Activated B cell treated with CpG ODN at 0.5 μM for 24 hours (primary cell): ENCODE measurements at places on chromosomes 2 and 18.

- no peak for DNase-seq
These were observed 8.3 kb upstream of the DNAH7 start for GRCh38 chr2:196076778-196077568.

GRCh38 chr18:6796511-6796910 is 67.0 kb downstream of the ARHGAP28 start:
- DNase-seq: no peak

DNA sequence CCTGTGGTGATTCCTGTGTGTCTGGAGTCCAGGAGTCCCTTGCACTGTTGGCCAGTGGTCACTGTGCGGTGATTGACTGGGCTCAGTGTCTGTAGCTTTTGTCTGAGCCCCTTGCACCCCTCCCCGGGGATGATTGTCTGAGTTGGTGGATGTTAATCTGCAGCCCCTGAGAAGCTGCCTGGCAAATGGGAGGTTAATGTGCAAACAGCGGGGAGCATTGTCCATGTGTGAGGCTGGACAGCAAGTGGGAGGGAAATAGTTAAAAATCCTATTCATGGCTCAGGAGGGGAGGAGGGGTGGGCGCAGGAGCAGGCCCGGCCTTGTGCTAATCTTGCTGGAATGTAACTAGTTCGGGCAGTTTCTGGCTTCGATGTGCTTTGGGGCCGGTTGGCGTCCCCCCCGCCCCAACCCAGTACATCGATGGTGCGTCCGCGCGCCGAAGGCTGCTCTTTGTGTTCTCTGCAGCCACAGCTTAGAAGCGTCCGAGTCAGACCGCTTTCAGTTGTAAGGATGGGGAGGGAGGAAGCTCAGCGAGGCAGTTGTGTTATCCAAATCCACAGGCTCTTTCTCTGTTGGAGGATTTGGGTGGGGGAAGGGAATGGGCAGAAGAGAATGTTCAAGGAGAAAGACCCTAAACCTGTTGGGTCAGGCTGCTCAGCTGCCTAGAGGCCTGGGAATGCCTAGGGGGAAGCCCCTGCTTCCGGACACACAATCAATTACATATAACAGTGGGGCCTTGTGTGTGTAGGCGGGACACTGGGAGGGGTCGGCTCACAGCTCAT is 71.8 kb downstream of the TGOLN2 start:
- DNase-seq: no peak

DNA sequence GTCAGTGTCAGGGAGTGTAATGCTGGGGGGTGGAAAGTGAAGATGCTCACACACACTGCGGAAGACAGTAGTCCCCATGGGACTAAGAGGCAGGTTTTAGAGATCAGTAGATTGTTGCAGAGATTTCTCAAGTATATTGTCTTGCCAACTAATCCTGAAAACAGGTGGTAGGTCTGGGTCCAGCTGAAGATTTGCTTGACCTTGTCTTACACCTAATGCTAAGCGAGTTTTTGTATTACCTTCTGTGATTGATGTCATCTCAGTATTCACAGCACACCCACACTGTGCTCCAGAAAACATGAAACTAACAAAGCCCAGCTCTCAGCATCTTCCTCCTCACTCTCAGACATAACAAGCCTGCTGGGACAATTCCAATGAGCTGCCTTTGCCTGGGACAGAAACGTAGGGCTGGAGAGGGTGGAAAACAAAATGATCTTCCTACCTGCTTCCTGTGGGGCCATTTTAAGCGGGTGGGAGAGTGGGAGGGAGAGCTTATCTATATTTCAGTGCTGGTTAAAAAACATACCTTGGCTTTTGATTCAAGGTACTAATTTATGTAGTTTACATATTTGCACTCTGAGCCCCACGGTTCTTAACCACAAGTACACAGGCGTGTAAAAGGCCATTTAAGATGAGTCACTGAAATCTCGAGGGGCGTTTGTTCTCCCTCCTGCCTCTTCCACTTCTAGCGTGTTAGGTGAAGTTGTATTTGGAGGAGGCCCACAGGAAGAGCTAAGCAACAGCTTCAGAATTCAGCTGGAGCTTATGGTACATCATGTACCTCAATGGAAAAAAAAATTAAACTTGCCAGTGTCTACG is 23.1 kb upstream of the RBMS1 start:
- DNase-seq: no peak

DNA sequence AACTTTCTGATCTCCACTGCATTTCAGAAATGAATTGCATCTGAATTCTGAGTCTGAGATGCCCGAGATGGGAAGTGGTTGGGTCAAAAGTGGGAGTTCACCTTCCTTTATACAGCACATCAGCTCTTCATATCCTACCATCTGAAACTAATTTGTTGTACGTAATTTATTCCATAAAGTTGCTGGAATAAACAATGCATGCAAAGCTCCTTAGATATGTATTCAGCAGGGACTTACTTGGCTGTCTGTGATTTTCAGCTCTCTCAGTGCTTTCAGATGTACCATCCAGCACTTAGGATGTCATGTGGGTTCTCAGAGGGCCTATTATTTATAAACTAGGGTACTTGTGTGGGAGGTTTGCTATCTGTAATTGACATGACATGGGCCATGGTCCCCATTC is 46.9 kb upstream of the EFEMP1 start:
- no peak for DNase-seq

DNA sequence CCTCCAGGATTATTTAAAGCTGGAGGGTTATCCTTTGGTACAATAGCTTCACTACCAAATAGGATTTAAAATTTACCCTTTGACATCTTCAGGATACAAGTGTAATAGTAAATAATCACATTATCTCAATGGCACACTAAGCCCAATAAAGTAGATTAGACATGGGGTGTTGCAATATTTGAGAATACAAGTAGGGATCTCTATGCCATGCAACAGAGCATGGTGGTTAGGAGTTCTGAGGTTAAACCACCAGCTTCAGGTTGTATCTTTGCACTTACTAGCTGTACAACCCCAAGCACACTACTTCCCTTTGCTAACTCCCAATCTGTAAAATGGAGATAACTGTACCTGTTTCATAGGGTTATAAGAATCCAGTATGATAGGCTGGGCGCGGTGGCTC is 6.2 kb downstream of the MBD2 start:
- DNase-seq: no peak

DNA sequence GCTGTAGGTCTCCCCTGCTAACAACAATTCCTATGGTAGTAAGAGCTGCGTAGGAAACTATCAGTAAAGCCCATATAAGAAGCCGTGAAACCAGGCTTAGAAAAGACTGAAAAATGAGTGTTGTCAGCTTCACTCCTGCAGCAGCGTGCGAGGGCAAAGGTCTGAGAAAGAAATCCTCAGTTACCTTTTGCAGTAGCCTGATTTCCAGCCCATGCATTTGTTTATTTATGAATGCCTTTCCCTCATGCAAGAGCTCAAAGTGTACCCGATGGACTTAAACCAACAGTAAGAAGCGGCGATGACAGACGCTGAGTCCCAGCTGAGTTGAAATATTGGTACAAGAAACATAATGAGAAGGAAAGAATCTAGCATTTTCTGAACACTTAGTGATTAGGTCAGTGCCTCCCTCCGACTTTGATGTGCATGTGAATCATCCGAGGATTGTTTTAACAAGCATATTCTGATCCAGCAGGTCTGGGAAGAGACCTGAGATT is 15.0 kb upstream of the POLI start:
- no peak for DNase-seq

GRCh38 chr2:48548840-48549239 is 18.9 kb downstream of the STON1 start:
- DNase-seq: no peak

GRCh38 chr18:66694852-66695251 is 91.0 kb upstream of the CDH19 start:
- DNase-seq: no peak

DNA sequence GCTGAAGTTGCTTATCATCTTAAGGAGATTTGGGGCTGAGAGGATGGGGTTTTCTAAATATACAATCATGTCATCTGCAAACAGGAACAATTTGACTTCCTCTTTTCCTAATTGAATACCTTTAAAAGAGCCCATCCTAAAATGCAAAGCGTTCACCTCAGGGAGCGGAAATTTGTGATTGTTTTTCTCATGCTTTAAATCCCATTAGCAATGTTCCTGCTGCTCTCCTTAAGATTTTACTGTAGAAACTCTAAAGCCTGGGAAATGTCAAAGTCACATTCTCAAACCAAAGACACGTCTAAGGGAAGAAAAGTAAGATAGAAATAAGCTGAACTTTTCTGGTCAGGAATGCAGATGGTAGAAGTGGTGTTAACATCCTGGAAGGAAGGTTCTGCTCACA is 285.8 kb upstream of the MAP2 start:
- no peak for DNase-seq

- no peak for DNase-seq
These were observed 307.1 kb downstream of the OSR1 start for GRCh38 chr2:19051203-19051831.

DNA sequence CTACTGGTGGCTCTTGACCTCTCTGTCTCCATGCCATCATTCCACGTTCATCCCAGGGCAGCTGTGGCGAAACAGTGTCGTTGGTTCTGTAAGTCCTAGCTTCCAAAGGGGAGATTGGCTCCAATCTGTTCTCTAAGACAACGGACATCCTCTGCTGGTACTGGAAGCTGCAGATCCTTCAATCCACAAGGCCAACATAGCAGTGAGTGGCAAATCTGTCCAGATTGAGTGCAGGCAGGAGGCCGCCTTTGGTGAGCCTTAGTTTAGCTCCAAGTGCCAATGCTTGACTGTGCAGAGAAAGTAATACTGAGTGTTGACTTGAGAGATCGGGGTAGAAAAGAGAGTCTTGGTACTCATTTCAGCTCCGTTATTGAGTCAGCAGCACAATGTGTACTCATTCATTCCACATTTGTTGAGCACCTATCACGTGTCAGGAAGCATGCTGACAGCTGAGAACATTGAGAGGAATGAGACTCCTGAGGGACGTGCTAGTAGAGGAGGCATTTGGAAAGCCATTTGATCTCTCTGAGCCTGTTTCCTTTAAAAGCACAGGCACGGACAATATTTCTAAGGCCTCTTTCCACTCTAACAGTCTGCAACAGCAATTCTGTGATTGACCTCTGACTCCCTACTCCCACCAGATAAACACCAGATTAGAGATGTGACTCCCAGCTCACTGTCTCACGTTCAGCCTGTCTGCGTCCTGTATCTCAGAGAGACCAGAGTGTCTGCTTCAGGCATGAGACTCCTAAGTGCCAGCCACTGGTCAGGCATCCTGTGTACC is 306.0 kb downstream of the CLIP4 start:
- DNase-seq: no peak

DNA sequence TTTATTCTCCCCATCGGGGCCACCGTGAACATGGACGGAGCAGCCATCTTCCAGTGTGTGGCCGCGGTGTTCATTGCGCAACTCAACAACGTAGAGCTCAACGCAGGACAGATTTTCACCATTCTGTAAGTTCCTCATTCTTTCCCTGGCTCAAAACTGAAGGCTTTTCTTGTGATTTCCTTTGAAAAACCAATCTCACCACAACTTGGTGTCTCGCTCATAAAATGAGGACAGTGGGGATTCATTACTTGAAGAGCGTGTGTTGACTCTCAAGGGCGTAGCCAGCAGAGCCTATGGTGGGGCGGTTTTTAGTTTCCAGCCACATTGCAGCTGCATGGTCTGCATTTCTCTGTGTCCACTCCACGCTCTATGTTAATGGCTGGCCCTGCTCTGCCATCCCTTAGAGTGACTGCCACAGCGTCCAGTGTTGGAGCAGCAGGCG is 29.0 kb downstream of the SLC1A4 start:
- no peak for DNase-seq

DNA sequence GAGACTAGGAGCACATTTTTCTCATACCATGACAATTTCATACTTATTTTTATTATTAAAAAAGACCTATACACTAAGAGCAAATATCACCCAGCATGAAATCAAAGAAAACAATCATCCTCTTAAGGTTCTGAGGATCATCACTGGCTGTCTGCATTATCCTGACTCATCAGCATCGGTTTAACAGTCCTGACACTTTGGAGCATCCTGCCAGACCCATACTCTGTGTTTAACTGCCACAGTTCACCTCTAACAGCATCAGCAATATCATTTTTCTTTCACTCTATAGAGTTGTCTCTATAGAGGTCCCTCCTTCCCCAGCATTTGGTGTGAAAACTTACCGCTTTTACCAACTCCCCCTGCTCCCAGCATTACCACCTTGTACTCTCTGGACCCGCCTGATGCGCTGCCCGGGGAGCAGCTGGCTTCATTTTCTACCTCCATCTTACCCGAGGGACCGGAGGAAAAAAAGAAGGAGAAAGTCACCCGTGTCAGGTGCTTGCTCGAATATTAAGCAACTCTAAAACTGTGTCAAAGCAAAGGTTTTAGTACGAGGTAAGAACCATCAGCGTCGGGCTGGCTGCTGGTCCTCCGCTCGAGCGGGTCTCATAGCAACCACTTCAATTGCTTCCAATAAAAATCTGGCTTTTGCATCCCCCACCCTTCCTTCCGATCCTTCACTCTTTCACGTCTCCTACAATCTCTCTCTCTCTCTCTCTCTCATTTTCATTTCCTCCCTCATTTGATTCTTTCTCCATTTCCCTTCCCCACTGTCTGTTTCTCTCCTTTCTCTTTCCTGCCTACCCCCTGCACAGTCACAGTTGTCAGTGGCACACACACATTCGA is at the start of gene RIT2:
Gene RIT2 (minus strand): TSS at position 610 of the 846 bp plus-strand sequence.
- no peak for DNase-seq

- DNase-seq: no peak
These were observed 45.8 kb downstream of the PSMG2 start for GRCh38 chr18:12748671-12749070.

- DNase-seq: no peak
These were observed 176.2 kb upstream of the EPAS1 start for GRCh38 chr2:46120792-46121555.

GRCh38 chr2:157559061-157559460 is 69.6 kb downstream of the ACVR1C start:
- no peak for DNase-seq

GRCh38 chr2:98158305-98158704 is 71.3 kb downstream of the VWA3B start:
- no peak for DNase-seq

GRCh38 chr2:222707102-222707688 is 35.7 kb downstream of the MOGAT1 start:
- no peak for DNase-seq

- no peak for DNase-seq
These were observed 19.5 kb downstream of the TTC32 start for GRCh38 chr2:19882286-19882685.

DNA sequence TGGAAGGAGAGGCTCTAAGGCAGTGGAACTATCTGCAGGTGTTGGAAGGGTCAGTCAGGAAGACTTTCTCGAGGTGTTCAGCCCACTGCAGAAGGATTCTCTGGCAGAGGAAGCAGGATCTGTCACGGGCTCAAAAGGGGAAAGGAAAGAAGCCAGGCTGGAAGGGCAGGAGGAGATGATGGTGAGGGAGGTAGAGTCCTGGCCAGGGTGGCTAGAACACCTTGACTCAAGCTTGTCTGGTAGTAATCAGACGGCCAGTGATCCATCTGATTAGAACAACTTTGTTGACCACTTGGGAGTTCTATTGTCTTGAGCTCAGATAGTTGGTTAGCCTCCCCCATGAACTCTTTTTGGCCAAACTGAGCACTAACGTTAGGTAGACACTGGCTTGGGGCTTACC is 9.7 kb upstream of the ATOH8 start:
- DNase-seq: no peak
